Stimulated activated effector memory CD8-positive, alpha-beta T cell treated with anti-CD3 and anti-CD28 coated beads, Interleukin-12 subunit alpha, Interleukin-12 subunit beta, amount 100 ng/mL, for 72 hours (primary cell): ENCODE measurements at places on chromosomes 12 and 14.
A peak's percentile ranks its signal among the peaks of the same experiment; 100 is the strongest.

- DNase-seq = no peak
Measured at GRCh38 chr12:62631471-62632410, 165.1 kb downstream of the MON2 start.

GRCh38 chr12:124877423-124877822 is 13.8 kb upstream of the SCARB1 start:
- no peak for DNase-seq

GRCh38 chr12:130514149-130514551 is 176.5 kb downstream of the PIWIL1 start:
- no peak for DNase-seq

DNA sequence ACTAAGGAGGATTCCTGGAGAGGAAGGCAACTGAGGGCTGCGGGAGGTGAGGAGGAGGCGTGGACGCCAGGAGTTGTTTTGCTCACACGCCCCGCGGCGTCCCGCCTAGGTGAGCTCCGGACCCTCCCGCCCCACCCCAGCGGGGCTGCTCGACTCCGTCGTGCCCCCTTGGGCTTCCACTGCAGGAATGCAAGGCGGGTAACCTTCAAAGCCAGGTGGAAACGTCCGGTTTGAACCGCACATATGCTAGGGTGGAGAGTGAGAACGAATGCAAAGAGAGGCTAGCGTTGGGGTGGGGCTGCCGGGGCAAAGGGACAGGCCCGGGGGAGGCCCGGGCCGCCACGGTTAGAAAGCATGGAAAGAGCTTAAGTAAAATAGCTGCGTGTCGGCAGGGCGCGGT is 5.4 kb upstream of the DPPA3 start:
- DNase-seq = no peak

DNA sequence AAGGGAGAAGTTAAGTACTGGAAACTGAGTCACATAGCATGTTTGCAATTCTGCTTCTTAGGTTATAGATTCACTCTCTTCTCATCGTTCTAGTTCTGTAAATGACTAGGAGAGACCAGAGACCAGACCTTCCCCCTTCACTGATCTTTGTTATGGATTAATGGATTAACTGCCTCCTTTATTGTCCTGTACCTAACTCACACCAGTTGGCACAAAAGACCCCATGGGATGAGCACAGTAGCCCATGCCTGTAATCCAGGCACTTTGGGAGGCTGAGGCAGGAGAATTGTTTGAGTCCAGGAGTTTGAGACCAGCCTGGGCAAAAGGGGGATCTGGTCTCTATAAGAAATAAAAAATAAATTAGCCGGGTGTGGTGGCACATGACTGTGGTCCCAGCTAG is 20.8 kb downstream of the BCAT1 start:
- DNase-seq = no peak

- no peak for DNase-seq
Measured at GRCh38 chr14:61645247-61645646, 50.1 kb upstream of the HIF1A start.

GRCh38 chr14:68407285-68407684 is 385.6 kb downstream of the ZFP36L1 start:
- no peak for DNase-seq

DNA sequence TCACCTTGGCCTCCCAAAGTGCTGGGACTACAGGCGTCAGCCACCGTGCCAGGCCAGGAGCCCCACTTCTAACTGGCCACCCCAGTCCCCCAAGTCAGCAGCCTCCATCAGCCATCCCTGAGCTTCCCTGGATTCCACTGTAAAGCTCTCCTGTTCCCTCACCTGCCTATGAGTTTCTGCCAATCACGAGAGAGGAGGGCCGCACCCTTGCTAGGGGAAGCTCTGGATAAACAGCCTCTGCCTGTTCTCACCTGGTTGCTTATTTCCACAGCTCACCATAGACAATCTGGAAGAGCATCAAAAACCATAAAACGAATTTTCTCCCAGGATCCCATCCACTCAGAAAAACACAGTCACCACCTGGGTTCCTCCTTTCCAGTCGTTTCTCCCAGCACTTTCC is 5.0 kb downstream of the CDCA4 start:
- DNase-seq = no peak

GRCh38 chr12:27277846-27278260 is 33.8 kb downstream of the STK38L start:
- peak; percentile 49 for DNase-seq

DNA sequence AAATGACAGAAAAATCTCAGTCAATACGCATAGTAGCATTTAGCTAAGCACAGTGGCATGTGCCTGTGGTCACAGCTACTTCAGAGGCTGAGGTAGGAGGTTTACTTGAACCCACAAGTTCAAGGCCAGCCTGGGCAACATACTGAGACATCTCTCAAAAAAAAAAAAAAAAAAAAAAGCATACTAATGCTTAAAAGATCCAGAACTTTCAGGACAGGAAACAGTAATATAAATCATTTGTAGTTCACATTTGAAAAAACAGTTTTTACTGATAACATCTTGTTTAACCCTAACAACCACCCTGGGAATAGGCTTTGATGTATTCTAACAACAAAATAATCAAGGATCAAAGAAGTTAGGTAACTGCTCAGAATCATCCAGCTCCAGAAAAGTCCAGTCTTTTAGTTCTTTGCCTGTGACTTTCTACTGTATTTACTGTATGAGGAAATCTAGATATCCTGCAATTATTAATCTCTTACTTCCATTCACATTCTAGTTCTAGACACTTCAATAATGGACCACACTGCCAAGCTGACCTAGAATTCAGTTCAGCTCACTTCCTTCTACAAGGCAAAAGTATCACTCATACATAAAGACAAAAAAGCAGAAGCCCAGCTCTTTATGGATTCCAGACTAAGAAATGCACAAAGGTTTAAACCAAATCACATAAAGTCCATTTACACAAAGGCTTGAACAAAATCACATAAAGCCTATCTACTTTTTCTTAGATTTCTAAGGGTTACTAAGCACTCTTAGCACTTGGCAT is 28.5 kb downstream of the PAWR start:
- no peak for DNase-seq

GRCh38 chr12:26982866-26983265 is 31.3 kb downstream of the TM7SF3 start:
- no peak for DNase-seq

DNA sequence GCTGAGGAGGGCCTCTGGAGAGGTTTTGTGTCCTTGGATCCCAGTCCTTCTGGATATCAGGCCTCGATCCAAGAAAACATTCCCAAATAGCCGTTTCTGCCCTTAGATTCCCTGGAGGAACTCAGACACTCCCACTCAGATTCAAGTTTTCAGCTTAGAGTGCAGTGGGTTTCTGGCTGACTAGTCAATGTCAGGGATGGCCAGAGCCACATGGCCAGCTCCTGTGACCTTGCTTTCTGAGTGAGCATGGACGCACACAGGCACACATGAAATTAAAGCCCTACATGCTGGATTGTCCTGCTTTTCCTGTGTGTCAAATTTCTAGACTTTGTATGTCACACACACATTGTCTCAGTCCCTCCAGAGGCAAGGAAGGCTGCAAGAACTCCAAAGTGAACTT is 86.2 kb downstream of the TNFAIP2 start:
- no peak for DNase-seq

DNA sequence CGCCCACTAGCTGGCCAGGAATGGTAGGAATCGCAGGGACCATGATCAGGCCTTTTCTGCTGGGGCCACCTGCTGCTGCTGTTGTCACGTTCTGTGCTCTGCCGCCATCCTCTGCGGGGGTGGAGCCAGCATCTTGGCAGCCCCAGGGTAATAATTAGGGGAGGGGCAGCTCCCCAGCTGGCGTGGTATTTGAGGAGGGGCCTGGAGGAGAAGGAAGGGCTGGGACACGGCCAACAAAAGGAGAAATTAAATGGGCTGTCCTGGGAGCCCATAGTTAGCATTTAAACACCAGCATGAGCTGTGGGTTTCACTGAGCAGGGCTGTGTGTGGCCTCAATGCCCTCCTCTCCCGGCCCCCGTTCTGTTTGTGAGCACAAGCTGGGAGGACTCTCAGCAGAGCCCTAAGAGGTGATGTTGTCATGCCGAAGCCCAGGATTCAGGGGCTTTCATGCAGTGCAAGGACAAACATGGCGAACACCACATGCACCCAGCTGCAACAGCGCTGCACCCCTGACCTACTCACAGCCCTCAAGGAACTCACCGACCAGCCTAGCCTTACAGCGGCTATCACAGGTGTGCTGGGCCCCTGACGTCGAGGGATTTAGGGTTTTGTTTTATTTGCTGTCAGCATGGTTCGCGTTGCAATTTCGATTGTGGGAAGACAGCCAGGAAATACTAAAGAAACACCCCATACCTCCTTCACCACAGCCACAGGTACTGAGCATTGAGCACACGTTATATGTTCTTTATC is 324.3 kb downstream of the CACNA1C start:
- DNase-seq = no peak

- DNase-seq = no peak
Measured at GRCh38 chr14:105486974-105487448, 325 bp downstream of the CRIP1 start.

- DNase-seq = no peak
Measured at GRCh38 chr14:40368314-40368713, 936.1 kb upstream of the FBXO33 start.

- no peak for DNase-seq
Measured at GRCh38 chr12:126117502-126117901, 1052.3 kb downstream of the AACS start.

DNA sequence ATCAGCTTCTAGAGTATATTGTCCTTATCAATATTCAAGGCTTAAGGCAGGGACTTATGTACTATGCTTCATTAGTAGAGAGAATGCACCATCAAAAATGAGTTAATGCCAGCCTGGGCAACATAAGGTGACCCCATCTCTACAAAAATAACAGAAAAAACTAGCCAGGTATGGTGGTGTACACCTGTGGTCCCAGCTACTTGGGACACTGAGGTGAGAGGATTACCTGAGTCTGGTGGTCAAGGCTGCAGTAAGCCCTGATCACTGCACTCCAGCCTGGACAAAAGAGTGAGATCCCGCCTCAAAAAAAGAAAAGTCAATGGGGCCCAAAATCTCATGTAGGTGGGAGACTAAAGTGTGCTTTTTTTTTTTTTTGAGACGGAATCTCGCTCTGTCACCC is 8.8 kb downstream of the PPP4R3A start:
- no peak for DNase-seq

- no peak for DNase-seq
Measured at GRCh38 chr14:24875991-24876878, 173.7 kb downstream of the STXBP6 start.

DNA sequence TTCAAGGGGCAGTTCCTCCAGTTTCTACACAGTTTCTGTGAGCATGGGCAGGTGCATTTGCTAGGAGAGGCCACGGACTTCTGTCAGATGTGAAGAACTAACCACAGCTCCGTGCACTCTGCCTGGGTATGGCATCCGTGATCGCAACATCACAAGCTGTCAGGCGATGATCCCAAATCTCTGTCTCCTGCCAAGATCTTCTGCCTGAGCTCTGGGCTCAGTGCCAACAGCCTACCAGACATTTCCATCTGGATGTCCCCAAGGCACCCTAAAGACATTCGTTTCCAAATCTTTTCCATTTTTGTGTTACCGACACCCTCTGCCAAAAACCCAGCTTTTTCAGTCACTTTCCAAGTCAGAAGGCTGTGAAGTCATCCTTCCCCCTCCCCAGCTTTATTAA is 292.1 kb downstream of the GLT1D1 start:
- no peak for DNase-seq

DNA sequence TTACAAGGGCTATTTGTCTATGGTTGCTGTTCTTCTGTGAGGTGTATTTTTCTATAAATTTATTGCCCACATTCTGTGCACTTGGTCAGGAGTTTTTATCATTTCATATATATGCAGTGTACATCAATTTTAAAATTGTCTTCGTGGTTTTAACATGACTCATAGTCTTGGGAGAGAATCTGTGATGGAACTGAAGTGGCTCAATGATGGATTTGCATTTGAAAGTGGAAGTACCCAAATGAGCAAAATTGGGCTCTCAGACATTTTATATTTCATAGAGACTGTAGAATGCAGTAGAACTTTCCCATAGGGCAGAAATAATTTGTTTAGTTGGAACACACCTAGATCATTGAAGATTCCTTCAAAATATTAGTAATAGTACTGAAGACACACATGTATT is 1.9 kb upstream of the SCFD1 start:
- DNase-seq = no peak

GRCh38 chr12:43057566-43057965 is 468.0 kb upstream of the PRICKLE1 start:
- DNase-seq = no peak

DNA sequence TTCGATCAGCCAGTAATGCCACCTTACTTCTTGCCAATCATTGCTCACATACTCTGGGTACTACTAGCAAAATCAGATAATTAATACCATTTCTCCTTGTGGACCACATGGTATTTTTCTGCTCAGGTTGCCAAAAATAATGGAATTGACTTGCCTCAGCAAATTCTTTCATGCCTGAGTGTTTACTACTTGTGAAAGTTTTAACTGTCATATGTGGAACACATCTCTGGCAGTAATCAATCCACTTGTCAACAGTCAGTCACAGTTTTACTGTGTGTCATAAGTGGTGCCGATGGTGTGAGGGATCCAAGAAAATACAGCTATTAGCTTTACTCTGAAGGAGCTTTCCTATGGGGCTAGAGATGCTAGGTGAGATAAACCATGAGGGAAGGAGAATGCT is 55.3 kb upstream of the ATF1 start:
- DNase-seq = no peak

DNA sequence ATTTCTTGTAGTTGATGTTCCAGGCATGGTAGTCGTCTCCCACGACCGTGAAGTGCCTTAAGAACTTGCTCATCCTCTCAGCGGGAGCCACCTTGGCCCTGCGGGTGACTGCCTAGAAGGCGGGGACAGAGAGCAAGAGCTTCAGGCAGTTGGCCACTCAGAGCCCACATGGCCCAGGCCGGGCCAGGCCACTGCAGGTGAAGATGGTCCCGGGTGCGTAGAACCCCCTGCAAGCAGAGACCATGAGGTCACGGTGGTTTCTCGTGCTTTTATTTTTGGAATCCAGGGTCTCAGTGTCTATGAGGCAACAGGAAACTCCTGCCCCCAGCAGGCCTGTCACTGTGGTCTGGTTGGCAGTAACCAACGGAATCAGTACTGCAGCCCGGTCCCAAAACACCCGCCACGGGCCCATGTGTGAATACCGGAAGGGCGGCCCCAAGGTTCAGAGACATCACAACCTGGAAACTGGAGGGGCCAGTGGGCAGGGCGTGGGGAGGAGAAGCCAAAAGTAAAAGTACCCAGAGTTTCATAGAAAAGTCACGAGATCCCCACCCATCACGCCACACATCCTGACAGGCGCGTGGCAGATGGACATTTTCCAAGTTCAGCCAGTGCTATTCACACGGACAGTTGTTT is 27.5 kb downstream of the HVCN1 start:
- peak; percentile 80 for DNase-seq

- DNase-seq = peak; percentile 29
Measured at GRCh38 chr12:46269429-46270241, 792 bp upstream of the SLC38A1 start.

- DNase-seq = no peak
Measured at GRCh38 chr12:40192704-40193255, 32.0 kb upstream of the LRRK2 start.

- no peak for DNase-seq
Measured at GRCh38 chr12:104749545-104749944, 208.5 kb downstream of the SLC41A2 start.

DNA sequence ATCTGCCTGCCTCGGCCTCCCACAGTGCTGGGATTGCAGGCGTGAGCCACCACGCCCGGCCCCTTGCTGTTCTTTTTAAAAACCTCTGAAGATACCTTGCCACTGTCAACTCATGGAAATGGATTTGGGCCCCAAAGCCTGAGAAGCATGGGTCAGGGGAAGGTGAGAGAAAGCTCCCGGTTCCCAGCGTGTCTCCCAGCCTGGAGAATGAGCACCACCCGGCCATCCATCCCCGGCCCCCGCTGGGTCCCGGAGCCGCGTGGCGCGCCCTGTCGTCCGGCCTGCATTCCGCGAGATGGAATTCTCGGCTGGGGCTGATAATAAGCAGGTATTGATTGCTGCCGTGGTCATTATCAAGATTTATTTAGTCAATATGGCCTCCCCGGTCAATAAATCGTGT is 126.5 kb upstream of the MYL2 start:
- DNase-seq = no peak
